ENCODE measurements at places on chromosomes 12 and 14.

DNA sequence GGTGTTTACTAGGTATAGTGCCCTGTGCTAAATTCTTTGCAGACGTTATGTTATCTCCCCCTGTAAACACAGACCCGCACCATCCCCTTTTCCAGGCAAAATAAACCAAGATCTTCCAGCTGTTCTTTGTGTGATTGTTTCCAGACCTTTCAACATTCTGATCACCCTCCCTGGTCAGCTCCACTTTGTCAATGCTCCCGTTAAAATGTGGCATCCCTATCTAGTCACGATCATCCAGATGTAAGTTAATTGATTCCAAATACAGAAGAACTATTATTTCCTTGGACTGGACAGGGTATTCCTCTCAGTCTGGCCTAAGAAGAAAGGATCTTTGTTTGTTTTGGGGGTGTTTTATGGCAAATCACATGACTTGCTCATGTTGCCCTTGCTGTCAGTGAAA, 127.6 kb upstream of the ARID2 start:
- peak; percentile 39 for DNase-seq

DNA sequence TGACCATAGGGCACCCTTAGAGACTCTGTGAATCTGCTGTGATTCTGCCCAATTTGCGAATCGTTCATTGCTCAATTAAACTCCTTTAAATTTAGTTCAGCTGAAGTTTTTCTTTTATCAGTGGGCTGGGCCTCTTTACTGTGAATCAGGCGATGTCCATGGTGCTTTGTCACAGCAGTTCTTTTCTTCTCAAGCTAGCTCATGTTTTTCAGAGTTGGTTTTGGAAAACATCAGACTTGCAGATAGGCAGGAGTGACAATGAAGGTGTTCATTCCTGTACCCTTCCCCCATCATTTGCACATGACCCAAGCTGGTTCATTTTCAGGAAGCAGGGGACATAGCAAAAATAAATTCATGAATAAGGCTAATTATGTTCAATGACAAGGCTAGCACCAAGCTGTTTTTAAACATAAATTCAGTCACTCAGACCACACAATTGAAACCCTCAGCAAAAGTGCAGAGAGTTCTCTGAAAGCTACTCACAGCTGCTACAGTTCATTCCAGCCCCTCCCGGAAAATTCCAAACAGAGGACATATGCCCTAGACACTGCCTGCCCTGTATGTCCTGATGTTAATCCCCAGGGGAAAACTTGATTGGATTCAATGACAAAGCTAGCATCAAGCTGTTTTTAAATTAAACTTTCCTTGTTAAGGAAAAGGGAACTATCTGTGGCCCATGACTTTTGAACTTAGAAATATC, 383.3 kb downstream of the C12orf75 start:
- no peak for DNase-seq

- DNase-seq: no peak
Observed at GRCh38 chr12:45338272-45338671, 122.4 kb downstream of the ANO6 start.

DNA sequence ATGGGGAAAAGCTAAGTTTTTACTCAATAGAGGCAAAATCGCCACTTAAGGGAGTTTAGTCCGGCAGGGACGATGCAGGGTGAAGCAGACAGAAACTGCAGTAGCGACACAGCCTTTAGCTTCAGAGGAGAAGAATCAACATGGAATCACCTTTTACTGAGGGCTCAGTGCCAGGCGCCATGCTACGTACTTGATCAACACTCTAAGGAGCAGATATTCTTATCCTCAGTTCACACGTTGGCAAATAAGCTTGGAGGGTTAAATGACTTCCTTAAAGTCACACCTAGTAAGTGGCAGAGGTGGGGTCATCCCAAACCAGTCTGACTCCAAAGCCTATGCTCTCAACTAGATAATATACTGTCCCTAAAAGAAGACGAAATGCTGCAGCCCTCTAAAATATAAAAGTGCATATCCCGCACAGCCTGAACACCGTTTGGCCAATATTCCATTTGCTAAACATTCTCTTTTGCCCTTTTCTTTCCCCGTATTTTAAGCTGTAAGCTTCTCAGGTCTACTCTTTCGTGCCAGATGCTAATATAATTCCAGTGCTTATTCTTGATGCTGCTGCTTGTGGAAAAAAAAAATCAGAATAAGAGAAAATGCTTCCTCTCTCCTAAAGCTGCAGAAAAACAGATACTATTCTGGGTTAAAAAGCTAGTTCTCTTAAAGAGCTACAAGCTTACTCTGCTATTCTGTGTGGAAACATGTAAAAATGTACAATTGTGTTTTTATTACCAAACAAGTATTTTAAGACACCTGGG, 10.9 kb downstream of the CCDC92 start:
- DNase-seq: no peak

DNA sequence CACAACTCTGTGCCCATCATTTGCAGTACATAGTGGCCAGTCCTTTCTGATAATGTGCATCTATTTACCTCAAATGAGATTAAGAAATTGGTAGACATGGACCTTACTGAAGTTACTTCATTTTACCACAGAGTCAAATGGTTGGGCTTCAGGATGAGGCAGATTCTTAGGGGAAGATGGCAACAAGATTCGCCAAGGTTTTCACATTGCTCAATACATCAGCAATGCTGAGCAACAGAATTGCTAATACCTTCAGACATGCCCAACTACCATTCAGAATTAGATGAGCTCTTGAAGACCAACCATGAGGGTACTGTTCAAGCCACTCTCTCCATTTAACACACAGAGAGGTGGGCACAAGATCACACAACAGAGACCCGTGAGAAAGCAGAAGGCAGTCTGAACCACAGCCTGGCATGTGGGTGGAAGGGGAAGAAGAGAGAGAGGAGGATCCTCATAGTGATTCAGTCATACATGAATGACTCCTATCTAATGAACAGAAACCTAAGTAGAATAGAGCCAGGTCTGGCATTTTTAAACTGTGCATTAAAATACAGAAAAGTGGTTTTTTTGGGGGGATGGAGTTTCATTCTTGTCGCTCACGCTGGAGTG, 28.5 kb downstream of the CPM start:
- DNase-seq: no peak

GRCh38 chr14:51201890-51202289, 38.2 kb upstream of the TMX1 start:
- no peak for DNase-seq

GRCh38 chr14:84819528-84819927, 710.4 kb upstream of the FLRT2 start:
- no peak for DNase-seq

- DNase-seq: no peak
Observed at GRCh38 chr12:26773313-26774104, 59.5 kb downstream of the ITPR2 start.

DNA sequence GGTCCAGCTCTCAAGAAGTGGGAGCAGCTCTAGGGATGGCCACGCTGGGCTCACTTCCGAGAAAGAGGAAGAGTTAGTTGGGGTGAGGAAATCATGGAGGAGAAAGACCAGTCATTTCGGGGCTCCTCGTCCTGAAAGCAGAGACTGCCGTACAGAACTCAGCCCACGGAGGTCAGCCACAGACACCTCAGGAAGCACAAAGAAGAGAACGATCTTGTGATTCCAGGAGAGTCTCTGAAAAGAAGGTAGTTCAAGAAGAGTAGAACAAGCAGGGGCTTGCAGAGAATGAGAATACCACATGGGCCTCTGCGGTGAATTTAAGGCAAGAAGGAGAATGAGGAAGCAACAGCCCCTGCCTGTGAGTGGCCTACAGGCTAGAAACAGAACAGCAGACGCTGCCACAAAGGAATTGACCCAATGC, 311.9 kb downstream of the CACNA1C start:
- DNase-seq: no peak

GRCh38 chr12:89051065-89051677, 301.1 kb downstream of the DUSP6 start:
- peak; percentile 56 for DNase-seq

GRCh38 chr12:120190985-120191480, 3.5 kb downstream of the GCN1 start:
- DNase-seq: no peak

GRCh38 chr12:124240493-124240892, 54.4 kb upstream of the RFLNA start:
- DNase-seq: no peak

DNA sequence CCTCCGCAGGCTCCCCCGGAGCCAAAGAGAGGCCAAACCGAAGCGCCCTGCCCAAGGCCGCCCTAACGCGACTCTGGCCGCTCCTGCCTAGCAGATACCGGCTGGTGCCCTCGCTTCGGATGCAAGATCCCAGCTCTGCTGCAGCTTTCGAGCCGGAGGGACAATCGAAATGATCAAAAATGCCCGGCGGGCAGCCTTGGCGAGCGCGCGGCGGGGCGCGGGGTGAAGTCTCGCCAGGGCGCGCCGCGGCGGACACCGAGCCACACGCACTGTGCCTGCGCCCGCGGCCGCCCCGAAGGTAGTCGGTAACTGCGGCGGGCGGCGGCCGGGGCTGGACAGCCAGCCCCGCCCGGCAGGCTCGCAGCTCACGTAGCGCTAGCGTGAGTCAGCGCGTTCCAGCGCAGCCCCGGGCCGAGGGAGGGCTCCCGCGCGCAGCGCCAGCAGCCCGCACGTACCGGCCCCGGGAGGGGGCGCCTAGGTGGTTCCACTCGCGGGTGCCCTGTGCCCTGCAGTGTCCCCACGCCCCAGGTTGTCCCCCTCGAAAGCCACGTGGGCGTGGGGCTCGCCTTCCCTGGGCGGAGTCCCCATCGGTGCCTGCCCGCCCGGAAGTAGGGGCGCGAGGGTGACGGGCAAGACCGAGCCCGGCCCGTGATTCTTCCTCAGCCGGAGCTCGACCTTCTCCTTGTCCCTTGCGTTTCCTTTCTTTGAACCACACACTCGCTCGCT, 109.2 kb upstream of the EGLN3 start:
- peak; percentile 36 for DNase-seq

DNA sequence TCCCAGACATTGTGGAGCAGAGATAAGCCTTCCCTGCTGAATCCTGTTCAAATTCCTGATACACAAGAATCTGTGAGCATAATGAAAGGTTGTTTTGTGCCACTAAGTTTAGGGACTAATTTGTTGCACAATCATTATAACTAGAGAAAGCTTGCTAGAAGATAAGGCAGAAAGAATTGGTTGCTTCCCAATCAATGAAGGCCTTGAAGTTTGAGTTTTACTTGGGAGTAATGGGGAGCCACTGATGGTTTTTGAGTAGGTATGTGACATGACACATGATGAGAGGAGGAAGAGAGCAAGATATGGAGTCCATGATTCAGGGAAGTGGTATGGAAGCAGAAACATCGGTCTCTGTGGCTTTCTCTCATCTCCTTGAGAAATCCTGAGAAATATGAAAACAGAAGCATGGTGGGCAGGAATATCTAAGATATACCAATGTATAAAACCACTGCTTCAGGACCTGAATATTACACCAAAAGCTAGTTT, 13.3 kb upstream of the TCP11L2 start:
- DNase-seq: no peak

GRCh38 chr12:54166567-54167499, 22.0 kb downstream of the SMUG1 start:
- no peak for DNase-seq

DNA sequence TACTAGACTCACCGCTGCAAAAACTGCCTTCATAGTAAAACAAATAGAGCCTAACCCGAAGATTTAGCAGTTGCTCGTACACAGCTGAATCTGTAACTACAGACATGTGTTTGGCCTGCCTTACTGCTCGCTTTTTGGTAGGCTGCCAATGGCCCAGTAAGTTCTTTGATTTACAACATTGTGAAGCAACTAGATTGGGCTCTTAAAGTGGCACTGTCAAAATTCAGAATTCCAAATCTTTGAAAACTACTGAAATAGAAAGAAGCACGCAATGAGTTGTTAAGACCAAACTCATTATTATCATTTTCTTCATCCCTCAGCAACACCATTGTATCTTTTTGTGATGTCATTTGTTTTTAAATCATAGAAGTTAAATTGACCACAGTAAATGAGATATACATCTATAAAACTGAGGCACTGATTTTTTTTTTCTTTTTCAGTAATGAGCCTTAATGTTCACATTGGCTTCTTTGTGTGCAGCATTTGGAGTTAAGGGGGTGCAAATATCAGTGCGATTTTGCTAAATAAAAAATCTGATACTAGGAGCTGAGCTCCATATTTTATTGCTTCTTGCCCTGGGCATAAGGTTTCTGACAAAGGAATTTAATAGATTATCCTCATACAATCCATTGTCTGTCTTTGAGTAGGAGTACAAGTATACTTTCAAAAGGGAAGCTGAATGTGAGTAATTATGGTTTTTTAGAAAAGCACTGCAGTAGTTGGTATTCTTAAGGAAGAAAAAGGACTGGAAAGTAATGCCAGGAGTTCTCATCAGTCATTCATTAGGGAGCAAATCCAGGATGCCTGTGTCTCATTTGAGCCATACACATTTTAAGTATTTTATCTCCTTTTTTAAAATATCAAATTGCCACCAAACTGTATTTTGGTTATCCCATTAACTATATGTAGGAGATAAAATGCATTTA, 138.5 kb downstream of the KICS2 start:
- peak; percentile 80 for DNase-seq

Data from midbrain (tissue), 1 donor.